Neural crest cell (in vitro differentiated cells): ENCODE measurements at places on chromosomes 2 and 18. TPM values are rescaled to one million over a fixed set of nuclear protein-coding genes. Genes with fewer than 3 reads are reported as not detected.

The CYS1 gene
- total RNA-seq = not detected in 2 replicates

The NEB gene
- 0.57 and 0.77 TPM in 2 replicates for total RNA-seq

The RBM44 gene
- 0.42 and 0.50 TPM in 2 replicates for total RNA-seq

The RGPD3 gene
- 0.11 and 0.14 TPM in 2 replicates for total RNA-seq

The SERPINB2 gene
- total RNA-seq = not detected in 2 replicates

DNA sequence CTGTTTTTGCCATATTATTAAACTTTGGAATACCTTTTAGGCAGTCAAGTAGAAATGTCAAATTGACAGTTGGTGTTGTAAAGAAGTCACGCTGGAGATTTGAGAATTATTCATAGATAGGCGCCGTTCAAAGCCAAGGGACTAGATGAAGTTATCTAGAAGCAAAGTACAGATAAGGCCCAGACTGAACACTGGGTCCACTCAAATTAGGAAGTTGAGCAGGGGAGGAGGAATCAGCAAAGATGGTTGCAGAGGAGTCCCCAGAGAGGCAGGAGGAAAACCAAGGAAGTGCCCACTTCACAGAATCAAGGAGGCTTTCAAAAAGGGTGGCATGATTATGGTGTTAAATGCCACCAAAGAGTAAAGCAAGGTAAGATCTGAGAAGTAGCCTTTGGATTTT is 9.6 kb upstream of the ALS2 start:
- DNase-seq = no peak

- DNase-seq = no peak
Measured at GRCh38 chr2:205077159-205077558, 531.9 kb downstream of the PARD3B start.

- DNase-seq = no peak
Measured at GRCh38 chr2:238870261-238870660, 22.4 kb downstream of the TWIST2 start.

GRCh38 chr2:196500686-196501431 is 138.7 kb upstream of the CCDC150 start:
- DNase-seq = no peak

DNA sequence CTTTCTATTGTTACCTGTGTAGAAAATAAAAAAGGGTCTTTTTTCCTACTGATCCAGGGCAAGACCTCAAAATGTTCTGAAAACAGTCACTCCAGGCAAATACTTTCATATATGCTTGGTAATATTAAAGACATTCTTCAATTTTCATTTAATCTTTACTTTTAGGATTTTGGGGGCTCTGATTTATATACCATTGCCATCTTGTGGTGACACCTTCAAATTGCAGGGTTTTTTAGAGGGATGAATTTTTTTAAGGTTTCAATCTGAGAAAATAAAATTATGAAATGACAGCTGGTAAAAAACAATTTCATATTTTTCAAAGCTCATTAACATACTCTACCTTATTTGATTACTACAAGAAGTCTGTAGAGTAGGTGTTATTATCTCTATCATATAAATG is 26.8 kb downstream of the MAPK4 start:
- DNase-seq = no peak

- no peak for DNase-seq
Measured at GRCh38 chr2:46381871-46382270, 84.7 kb downstream of the EPAS1 start.
